SHP77 (cell line): ENCODE measurements at places on chromosomes 3 and 15.
A peak's percentile ranks its signal among the peaks of the same experiment; 100 is the strongest.

DNA sequence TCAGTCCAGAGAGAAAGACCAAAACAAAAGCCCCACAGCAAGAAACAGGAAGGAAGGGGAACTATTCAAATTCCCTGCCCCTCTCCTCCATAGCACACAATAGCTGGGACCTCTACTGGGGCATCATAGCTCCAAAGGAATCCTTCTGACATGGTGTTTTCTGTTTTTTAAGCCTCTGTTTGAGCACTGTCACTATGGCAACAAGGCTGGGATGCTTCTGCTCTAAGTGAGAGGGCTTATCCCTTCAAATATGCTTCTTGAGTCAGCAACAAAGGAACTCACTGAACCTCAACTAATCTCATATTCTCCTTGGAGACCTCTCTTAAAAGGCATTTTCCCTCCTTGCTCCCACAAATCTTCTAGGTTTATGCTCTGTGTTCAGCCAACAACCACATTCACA lies 40.5 kb downstream of the MYLK start:
- DNase-seq: no peak

GRCh38 chr3:113223475-113224281 lies 12.3 kb downstream of the BOC start:
- no peak for DNase-seq

DNA sequence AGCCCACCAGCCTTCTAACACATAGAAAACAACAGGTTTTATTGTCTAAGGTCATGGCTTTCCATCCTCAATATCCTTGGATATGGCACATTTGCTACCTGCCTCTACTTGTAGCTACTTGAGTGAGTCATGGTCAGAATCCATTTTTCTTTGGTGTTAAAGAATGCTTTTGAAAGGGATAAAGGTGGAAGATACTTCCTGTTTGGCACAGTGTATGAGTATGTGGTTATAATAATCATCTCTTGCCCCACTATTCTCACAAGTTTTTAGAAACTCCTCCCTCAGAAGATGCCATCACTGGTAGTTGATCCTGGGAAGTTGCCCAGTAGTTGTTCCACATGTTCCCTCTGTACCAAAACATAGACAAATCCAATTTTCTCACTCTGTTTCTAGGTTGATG lies 508.6 kb upstream of the IL12A start:
- no peak for DNase-seq

DNA sequence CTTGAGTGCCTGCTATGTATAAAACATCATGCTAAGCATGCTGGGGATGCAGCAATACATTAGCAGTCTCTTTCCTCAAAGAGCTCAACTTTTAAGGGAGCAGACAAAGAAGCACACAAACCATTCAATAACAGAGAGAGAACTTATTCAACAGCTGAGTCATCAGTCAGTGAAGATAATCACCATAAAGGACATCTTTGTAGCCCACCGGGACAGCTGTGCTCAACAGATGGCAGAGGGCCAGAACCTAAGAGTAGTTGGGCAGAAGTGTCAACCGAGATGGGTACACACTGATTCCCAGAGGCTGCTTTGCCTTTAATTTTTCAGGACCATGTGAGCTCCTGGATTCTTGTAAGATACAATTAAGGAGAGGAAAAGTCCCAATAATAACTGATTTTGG lies 4.2 kb upstream of the RAB8B start:
- no peak for DNase-seq

- DNase-seq: no peak
Measured at GRCh38 chr3:48743773-48744172, 26.8 kb upstream of the IP6K2 start.

DNA sequence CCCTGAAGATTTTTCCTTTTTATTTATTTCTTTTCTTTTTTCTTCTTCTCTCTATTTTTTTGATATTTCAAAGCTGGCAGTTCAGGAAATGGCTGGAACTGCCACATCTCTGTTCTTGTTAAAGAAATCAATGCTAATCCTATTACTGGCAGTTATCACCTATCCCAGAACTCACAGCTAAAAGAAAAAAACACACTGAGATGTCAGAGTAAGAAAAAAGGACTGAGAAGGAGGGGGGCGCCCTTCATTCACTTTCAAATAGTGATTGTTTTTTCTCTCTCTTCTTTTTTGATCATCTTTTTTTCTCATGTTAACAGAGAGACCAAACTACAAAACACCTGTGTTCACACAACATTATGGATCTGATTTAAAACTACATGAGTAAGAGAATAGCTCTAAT lies 337.1 kb downstream of the IL20RB start:
- DNase-seq: no peak

DNA sequence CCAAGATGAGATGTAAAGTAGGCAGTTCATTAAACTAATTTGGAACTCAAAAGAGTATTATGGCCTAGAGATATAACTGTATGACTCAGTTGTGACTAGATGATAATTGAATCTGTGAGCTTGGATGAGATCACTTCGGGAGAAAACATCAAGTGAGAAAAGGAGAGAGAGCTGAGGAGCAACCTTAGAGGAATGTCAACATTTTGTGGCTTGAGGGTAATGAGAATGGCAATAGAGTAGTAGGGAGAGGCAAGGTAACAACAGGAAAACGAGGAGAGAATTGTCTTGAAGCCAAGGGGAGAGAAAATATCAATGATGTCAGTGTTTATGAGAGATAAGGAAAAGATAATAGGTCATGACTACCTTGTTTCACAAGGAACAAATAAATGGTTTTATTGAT lies 580.2 kb downstream of the NLGN1 start:
- no peak for DNase-seq

- DNase-seq: peak; percentile 93
Measured at GRCh38 chr15:66097151-66098021, 156.2 kb downstream of the MEGF11 start.

DNA sequence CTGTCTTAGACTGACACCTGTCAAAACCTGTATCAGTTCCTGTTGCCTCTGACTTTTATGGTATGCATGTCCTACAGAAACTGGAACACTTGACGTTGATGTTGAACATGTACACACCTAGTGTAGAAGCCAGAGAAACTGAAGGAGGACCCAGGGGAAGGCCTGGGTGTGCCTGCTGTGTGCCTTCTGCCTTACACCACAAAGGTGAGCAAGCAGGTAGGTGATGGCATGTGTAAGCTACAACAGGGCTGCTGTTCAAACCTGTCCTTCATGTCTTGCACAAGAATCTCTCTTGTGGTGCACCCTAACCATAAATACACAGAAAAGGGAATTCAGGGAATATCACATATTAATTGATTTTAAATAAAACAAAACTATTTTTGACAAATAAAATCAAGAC lies 13.6 kb upstream of the AQP9 start:
- no peak for DNase-seq

GRCh38 chr3:168162172-168162571 lies 66.4 kb upstream of the GOLIM4 start:
- DNase-seq: no peak

DNA sequence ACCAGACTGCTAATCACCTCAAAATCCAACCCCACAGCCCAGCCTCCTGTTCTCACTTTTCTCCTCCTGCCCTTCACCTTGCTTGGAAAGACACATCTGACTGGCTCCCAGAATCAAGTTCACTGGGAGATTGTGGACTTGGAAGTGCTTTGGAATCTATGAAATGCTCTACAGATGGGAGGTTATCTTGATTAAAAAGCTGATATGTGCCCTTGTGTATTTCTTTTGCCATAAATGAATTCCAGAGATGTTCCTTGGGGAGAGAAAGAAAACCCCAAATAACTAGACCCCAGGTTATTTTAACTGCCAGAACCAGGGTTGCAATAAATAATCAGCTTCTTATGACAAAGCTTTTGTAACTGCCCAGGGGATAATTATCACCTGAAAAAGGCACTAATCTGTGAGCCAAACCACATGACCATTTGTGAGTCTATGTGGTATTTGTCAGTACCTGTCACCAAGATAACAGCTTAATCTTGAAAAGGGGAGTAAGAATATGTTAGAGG lies 21.7 kb upstream of the ARHGEF3 start:
- no peak for DNase-seq

DNA sequence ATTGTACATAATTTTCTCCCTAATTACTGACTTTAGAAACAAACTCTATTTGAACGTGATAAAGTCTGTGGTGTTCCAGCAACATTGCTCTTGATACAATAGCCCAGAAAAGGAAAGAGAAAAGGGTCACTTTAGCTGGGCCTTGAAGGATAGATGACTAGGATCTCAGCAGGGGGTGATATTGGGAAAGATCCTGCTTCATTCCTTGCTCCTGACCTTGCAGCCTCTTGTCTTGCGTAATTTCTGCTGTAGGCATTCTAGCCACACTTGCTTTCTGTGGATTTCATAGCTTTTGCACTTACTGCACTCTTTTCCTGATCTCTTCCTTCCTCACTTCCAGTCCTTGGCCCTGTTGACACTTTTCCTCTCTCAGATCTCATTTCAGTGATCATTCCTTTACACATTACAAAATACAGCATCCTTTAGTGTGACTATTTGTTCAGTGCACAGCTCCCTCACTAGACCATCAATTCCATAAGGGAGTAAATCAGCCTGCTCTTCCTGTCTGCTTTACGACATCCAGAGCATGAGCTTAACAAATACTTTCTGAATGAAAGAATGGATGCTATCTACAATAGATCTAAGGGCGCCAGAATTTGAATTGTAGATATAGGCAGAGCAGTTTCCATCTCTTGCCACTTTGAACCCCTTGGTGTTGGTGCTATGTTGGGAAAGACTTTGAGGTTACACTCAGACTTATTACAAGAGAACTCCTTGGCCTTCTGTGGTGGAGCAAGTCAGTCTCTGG lies 559.6 kb upstream of the MDFIC2 start:
- no peak for DNase-seq

- no peak for DNase-seq
Measured at GRCh38 chr3:120182613-120183511, 88.6 kb upstream of the GSK3B start.

DNA sequence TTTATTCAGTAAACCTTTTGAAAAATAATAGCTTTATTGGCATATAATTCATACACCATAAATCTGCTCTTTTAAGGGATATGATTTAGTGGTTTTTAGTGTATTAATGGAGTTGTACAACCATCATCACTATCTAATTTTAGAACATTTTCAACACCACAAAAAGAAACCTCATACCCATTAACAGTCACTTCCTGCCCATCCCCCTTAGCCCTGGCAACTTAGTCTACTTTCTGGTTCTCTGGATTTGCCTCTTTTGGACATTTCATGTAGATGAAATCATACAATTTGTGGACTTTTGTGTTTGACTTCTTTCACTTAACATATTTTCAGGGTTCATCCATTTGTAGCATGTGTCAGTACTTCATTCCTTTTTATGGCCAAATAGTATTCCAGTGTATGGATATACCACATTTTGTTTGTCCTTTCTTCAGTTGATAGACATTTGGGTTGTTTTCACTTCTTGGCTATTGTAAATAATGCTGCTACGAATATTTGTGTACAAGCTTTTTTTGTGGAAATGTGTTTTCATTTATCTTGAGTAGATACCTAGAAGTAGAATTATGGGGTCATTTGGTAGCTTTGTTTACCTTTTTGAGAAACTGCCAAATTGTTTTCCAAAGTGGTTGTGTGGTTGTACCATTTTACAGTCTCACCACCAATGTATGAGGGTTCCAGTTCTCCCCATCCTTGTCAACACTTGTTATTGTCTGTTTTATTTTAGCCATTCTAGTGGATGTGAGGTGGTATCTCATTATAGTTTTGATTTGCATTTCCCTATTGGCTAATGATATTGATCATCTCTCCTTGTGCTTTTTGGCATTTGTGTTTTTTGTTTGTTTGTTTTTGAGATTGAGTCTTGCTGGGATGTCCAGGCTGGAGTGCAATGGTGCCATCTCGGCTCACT lies 45.8 kb downstream of the SMAD3 start:
- DNase-seq: no peak

DNA sequence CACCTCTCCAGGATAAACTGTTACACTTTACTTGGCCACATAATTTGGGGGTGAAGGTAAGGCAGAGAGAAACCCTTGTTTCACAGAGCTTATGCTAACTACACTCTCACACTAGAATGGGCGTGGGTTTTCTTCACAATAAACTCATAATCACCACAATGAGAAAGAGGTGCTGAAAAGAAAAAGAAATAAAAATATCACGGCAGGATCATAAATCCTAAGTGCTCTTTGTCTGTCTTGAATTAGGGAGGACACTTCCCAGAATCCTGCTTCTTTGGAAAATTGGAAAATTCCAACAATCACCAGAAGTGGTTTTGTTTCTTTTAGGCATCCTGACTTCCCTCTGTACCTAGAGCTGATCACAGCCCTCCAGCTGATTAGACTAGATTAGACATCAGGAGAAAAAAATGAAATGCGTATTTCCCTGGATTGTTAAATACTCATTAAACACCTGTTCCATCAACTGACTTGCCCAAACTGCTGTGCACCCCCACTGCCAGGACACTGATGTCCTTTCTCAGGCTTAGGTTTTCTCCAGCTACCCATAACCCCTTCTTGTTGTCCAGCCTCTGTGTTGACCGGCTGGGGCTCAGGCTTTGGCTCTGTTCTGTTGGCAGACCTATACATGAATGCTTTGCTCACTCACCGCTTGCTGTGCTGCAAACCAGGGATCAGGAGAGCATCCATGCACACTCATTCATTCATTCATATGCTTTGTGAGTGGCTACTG lies 41.6 kb upstream of the ACKR4 start:
- DNase-seq: no peak

- DNase-seq: peak; percentile 4
Measured at GRCh38 chr15:97009031-97009431, 678.5 kb downstream of the NR2F2 start.

GRCh38 chr3:70433091-70433490 lies 120.7 kb upstream of the MDFIC2 start:
- no peak for DNase-seq

GRCh38 chr3:163422671-163423070 lies 1655.6 kb downstream of the SI start:
- no peak for DNase-seq

DNA sequence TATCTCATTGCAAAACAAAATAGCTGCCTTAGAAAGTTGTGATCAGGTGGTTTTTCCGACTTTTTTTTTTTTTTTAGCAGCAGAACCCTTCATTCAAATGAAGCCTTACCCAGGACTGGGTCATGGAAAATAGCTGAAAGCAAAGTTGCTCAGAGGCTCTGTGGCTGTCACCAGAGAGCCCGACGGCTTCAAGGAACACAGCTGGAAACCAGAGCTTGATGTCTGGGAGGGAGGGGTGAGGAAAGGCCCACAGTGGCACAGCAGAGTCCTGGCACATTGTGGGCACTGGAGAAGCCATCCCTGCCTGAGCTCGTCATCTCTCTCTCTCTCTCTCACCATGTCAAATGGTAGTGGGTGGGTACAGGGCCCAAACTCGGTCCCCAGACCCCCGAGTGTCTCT lies 77.5 kb downstream of the RPN1 start:
- DNase-seq: no peak

DNA sequence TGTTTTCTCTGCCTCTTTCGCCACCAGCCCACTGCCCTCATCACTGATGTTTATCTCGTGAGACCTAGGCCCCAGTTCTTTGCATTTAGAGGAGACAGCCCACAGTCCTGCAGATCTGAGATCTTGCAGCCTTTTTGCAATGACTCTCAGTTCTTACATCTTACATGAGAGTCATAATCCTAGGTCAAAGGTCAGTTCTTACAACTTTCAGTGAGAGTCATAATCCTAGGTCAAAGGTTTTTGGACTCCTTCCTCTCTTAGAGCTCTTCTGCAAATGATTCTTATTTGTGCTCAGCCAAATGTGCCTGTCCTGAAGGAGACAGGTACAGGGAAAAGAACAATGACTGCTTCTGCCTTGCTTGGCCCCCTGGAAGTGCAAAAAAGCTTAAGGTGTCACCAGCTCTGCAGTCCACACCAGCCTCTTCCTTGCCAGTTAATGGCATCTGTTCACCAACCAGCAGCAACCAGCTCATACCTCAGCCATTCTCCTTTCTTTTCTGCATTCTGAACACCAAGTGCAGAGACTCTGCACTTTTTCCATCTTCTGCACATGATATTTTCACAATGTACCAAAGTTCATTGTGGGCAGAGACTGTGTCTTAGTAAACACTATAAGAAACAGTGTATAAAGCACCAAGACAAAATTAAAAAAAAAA lies 67.1 kb downstream of the ABHD5 start:
- DNase-seq: no peak
